Activated CD4-positive, alpha-beta T cell treated with anti-CD3 and anti-CD28 coated beads, Interleukin-2, amount 50 U/mL, for 4 hours (primary cell): ENCODE measurements at places on chromosomes 16 and 17.

- DNase-seq: no peak
Measured at GRCh38 chr17:60802377-60802776, 124.7 kb downstream of the BCAS3 start.

DNA sequence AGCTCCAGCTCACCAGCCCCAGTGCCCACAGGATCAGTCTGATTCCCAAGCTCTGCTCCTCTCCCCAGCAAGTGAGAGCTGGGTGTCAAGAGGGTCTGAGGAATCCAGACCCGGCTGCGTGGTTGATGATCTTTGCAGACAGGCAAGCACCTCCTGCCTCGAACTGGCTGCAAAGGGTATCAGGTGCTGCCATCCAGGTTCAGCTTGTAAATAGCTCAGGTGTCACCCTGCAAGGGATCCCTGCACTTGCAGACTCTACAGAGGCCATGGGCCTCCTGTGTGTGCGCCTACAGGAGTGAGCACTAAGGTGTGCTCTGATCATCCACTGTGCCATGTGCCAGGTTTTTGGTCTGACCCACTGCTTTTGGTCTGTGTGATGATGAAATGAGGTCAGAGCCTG, 16.2 kb downstream of the DEXI start:
- DNase-seq: no peak

- DNase-seq: no peak
Measured at GRCh38 chr17:18172531-18173278, 10.9 kb upstream of the ALKBH5 start.

DNA sequence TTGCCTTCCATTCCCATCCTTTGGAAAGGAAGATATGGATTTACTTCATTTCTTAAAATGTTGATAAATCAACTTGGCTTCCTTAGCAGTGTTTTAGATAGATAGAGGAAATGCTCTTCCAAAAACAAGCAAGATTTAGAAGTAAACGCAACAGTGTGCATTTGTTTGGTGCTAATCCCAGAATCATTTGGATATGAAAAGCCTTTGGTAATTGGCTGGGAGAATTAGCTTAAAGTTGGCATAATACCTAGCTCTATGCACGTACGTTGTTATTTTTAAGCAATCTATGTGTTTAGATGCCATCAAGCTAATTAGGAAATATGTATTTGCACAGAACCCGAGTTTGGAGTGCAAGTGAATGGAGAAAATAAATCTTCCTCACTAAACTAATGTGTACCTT, 415.3 kb downstream of the GRIN2A start:
- DNase-seq: no peak

DNA sequence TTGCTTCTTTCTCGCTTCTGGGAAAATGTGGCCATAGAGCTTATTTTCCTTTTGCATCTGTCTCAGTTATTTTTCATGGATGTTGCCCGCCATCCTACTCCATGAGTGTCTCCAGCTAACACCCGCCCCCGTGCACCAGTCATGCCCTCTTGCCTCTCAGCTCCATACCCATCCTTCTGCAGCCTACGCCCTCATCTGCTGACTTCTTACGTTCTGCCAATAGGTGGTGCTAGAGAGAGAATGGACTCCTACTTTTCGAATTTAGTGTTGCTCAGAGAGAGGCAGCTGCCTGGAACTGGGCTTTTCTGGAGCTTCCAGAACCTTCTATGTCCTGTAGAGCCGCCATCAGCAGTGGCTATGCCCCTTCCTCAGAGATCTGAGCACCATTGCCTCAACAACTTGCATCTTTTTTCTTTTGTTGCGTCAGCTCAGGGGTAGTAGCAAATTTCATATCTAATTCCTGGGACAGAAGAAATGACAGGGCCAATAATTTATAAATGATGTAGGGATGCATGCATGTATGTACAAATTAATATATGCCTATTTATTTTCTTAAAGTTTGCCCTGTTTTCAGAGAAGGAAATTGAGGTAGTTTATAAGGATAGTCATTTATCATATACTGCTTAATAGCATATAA, 119.7 kb upstream of the MYOCD start:
- no peak for DNase-seq

GRCh38 chr16:75065149-75065505, 51.5 kb downstream of the LDHD start:
- DNase-seq: no peak

DNA sequence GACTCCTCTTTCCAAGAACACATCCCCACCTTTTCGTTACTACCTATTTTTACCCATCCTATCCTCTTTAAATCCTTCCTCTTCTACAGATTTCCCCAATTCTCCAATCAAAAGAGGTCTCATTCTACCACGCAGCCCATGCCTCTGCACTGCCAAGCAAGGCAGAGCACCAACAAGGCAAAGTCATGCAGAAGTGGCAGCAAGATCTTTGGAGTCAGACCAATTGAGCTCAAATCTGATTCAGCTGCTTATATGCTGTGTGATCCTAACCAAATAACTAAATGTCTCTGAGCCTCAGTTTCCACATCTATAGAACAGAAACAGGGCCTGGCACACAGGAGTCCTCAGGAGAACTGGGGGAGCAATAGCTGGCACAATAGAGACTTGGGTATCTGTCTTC, 41.0 kb downstream of the TOM1L2 start:
- no peak for DNase-seq

GRCh38 chr16:81487301-81487720, 42.7 kb downstream of the CMIP start:
- no peak for DNase-seq

- DNase-seq: no peak
Measured at GRCh38 chr17:52376137-52376536, 217.6 kb upstream of the CA10 start.
